ENCODE measurements at places on chromosomes 7 and 10.

GRCh38 chr10:70201105-70201504 lies 30.8 kb upstream of the SAR1A start:
- DNase-seq, result no peak

DNA sequence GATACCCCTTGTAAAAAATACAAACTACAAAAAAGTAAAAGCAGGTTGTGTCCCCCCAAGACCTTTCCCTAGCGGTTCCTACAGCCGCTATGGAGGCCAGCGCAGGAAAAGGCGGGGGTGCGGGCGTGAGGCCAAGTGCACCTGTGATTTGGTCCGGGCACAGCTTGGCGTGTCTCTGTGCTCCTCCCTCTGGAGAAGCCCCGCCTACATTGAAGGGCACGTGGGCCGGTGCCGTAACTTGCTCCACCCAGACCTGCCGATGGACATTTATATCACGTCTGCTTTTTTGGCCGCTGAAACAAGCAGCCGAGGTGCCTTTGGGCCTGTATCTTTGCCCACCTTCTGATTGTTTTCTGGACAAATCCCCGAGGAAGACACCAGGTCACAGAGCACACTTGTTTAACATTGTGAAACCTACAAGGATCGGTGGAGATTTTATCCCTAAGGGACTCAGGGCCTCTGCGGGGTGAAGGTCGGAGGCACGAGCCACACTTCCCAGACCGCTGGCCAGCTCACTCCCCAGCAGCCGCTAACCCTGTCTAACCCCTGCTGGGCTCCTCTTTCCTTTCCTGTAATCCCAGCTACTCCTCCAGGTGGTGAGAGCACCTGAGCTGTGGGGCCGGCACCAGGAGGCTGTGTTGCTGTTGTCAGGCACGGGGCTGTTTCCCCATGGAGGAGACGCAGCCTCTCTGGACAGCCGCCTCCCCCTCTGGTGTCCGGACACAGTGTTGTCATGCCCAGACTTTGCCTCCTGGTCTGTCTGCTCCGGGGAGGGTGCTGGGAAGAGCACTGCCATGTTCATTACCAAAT lies 18.8 kb upstream of the INPP5A start:
- DNase-seq, result no peak

DNA sequence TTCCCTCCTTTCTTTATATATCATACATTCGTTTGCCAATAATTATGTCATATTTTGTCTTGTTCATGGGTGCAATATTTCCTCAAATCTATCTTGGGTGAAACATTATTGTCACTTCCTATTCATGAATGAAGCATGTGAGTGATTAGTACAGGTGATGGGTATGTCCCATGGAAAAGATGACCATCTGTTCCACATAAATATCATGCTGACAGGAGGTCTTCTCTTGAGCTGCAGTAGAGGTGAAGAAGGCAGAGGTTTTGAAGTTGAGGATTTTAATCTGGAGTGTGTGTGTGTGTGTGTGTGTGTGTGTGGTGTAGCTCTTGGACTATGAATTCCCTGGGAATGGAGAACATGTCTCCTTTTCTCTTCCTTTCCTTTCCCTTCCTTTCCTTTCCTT lies 350.5 kb upstream of the CHRM2 start:
- DNase-seq, result no peak

DNA sequence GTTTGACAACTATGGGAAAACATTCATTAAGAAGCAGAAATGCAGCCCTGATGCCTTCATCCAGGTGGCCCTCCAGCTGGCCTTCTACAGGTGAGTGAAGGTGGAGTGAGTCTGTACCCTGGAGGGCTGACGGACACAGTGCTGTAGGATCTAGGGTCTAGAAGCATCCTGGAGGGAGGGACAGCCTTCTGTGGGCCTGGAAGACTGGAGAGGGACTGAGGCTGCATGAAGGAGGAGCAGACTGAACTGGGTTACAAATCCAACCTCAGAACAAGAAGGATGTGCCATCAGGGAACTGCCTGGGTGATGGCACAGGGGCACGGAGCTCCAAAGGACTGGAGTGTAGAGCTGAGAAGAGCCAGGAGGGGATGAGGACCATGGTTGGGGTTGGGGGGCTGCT lies 27.5 kb upstream of the C10orf53 start:
- DNase-seq, result no peak

- no peak for DNase-seq
Measured at GRCh38 chr7:139598642-139599041, 75.2 kb downstream of the CLEC2L start.

DNA sequence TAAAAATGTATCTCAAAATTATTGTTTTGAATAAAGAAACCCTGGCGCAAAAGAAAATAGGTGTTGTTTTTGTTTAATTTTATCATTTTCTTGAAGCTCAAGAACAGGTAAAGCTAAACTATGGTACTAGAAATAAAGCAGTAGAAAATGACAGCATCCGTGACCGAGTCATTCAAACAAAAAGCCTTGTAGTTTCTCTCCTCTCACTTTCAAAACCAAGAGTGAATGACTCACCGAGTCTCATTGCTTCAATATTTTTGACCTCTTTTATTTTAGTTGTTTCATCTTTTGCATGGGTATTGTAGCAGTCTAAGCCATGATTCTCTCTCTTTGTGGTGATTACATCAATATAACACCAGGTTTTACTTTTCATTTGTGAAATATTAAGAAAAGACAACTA lies 396.5 kb downstream of the POM121L12 start:
- DNase-seq, result no peak

Measured in CD4-positive, alpha-beta T cell treated with Interleukin-4 for 4 hours (primary cell).